ENCODE measurements at places on chromosomes 2 and 18.

- peak; percentile 3 for DNase-seq
Observed at GRCh38 chr2:57728691-57729090, 317.9 kb upstream of the VRK2 start.

DNA sequence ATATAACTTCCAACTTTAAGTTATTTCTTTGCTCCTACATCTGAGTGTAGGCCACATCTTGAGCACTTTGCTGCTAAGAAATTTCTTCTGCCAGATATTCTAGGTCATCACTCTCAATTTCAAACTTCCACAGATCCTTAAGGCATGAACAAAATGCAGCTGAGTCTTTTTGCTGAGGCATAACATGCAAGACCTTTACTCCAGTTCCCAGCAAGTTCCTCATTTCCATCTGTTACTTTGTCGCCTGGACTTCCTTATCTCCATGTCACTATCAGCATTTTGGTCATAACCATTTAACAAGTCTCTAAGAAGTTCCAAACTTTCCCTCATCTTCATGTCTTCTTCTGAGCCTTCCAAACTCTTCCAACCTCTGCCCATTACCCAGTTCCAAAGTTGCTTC is 1077.3 kb upstream of the TMEFF2 start:
- DNase-seq, result no peak

DNA sequence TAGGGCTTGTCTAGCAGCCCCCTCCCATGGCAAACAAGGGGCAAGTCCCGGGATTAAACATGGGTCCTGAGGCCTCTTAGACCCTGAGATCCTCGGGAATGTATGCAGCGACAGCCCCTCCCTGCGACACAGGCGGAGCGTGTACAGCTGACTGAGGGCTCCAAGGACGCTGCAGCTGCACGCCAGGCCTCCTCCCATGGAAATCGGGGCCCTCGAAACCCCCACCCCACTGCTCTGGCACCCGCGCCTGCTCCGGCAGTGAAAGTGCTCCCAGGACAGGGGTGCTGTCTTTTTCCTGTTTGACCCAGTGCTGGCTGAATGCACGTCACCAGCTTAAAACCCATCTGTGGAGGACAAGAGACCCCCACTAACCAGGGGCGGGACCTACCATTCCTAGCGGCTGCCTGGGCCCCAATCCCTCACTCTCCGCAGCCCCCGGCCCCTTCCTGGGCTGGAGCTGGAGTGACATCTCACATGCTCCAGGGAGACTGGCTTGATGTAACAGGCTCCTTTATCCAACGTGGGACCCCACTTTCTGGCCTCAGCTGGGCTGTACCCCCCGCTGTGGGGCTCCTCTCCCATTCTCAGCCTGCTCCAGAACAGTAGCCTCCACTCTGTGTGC is 247.7 kb downstream of the TWIST2 start:
- DNase-seq, result no peak

GRCh38 chr2:44291281-44292248 is 16.3 kb downstream of the SLC3A1 start:
- DNase-seq, result peak; percentile 98

GRCh38 chr2:85933753-85934594 is 45.2 kb upstream of the ST3GAL5 start:
- DNase-seq, result peak; percentile 99

DNA sequence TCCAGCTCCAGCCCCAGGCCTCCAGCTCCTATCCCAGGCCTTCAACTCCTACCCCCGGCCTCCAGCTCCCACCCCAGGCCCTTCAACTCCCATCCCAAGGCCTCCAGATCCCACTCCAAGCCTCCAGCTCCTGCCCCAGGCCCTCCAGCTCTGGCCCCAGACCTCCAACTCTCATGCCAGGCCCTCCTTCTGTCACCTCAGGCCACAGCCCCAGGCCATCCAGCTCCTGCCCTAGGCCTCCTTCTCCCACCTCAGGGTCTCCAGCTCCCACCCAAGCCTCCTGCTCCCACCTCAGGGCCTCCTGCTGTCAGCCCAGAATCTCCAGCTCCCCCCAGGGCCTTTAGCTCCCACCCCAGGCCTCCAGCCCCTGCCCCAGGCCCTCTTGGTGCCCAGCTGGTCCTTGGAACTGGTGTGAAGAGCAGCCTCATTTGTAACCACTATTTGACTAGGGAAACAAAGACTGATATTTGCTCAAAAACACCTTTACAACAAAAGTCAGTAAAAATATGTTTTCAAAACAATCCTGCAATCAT is 67.8 kb upstream of the SALL3 start:
- DNase-seq, result no peak

DNA sequence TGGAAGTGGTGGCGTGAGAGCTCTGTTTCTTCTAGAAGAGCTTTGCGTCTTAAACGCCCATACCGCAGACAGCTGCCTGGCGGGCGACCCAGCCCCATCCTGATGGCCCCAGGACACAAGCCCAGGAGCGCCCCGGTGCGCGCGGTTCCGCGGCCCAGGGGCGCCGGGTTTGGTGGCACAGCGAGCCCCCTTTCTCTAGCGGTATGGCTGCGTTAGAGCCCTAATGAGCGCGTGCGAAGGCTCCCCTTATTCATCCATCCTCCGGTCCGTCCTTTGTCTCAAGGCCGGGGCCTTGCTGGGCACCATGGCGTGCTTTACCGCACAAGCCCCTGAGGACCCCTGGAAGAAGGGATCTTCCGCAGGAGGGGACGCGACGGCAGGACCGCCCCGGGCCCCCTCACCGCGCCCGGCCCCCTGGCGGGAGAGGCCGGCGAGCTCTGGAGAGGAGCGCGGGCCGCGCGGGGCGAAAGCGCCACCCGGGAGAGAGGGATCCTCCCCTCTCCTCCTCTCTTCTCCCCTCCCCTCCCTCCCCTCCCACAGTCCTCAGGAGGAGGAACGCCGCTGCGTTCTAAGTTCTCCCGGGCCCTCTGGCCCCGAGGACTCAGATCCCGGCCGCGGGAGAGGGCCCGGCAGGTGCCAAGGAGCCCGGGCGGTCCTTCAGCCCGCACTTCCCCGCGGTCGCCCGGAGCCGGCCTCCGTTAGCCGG is 626 bp upstream of the SLC1A4 start:
- peak; percentile 89 for DNase-seq

- no peak for DNase-seq
Observed at GRCh38 chr18:24220318-24220688, 81.4 kb downstream of the CABYR start.

DNA sequence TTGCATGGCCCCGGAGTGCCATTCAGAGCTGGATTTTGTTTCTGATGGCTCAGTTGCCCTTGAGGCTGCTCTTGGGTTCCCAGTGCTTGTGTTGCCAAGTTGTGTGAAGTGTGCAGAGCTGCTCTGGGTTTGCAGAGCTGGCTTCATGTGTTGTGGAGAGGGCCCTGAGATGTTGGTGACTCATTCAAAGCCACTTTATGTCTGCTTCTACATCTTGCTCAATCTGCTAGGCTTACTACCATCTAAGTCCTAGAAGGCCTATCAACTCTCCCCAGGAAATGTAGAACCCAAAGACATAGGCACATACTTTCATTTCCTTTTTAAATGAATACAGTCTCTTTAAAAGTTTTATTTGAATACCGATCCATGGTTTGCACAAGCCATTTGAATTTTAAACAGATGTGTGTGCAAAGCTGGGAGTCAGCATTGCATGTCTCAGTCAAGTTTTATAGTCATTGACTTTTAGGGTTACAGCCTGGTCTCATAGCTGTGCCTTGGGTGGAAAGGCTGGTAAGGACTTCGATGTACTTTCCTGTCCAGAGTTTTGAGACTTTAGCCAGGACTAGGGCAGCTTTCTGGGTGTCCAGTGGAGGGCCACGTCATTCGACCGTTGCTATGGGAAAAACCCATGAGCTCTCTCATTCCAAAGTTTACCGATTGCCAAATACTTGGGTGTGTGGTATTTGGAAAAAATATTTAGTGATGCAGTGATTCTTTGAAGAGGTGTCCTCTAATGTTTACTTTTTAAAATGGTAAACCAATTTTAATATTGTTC is 105.0 kb downstream of the LTBP1 start:
- peak; percentile 79 for DNase-seq

All from amniotic epithelial cell (primary cell).